ENCODE measurements at places on chromosomes 11 and 22.

GRCh38 chr11:32779136-32779535, 15.3 kb downstream of the CCDC73 start:
- no peak for DNase-seq

DNA sequence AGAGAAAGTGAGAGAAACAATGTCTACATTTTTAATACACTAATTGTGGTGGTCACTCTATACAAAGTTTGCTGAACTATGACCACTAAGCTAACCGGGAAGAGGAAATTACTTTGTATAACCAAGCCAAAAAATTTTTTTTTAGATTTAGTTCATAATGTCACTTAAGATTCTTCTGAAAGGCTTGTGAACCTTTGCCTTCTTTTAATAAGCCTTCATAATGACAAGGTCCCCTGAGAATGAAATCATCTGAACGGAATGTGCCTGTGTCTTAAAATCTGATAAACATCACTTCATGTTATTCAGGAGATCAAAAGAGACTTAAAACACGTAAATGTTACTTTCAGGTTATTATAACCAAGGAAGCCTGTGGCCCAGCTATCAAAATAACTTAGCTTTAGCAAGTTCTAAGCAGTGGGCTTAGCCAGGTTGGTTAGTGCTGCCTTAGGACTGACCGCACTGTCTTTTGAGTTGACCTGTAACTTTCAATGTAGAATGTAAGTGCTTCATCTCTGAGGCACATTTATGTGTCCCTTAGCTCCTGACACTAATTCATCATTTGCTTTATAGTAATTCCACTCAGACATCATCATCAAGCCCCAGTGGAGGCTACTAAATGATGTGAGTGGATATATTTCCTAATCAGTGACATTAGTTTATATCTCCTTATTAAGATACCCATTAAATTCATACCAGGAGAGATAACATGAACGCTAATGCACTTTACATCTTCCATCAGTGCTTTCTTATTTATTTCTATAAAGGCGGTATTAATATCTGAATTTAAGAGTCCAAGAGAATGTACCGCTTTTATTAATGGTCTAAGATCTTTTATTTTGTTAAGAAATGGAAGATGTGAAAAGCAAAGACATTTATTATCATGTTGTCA, 122.5 kb downstream of the WNT11 start:
- no peak for DNase-seq

- DNase-seq = no peak
These were observed 33.3 kb downstream of the KIAA1671 start for GRCh38 chr22:24985826-24986214.

GRCh38 chr11:9016916-9017642, 13.3 kb upstream of the NRIP3 start:
- no peak for DNase-seq

DNA sequence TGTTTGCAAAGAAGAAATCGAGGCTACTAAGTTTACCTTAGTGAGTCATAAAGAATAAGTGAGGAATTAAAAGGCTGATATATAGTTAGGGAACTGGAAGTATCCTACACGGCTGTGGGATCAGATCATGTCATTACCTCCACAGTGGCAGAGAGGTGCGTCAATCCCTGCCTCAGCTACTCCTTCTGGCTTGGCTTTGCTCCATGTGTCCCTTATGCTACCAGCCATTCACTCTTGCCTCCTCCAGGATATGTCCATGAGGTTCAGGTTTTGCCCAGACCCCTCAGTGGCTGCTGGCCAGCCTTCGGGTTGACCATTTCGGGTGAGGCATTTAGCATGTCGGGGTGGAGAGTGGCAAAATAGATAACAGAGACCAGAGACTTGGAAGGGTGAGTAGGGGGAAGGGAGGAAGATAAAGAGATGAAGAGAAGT, 153.4 kb downstream of the LDLRAD3 start:
- DNase-seq = no peak

DNA sequence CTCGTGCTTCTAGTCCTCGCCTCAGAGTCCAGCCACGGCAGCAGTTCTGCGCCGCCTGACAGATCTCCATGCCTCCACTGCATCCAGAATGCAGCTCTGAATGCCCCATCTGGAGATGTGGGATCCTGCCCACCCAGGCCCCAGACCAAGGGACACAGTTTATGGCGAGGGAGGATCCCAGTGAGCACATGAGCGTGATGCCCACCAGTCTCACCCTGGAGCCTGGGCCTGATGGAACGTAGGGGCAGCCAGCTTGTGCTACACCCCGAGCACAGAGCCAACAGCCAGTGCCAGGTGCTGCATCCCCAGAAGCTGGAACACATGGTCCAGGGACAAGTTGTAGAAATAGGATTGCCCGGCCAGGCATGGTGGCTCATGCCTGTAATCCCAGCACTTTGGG, 10.4 kb downstream of the IGLL1 start:
- DNase-seq = no peak

DNA sequence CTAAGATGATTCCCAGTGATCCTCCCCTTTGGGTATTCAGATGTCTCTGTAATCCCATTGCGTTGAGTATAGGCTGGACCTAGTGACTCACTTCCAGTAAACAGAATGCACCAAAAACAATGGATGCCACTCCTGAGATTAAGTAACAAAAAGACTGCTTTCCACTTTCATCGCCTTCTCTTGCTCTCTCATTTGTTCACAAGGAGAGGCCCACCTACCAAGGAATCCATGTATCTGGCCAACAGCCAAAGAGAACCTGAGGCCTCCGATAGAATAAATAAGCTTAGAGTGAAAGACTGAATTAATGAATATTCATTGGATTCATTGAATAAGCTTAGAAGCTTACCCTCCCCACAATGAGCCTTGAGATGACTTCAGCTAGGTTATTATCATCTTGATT, 454.6 kb downstream of the KCNA4 start:
- no peak for DNase-seq

- DNase-seq = no peak
These were observed 39.1 kb upstream of the SMIM38 start for GRCh38 chr11:69116671-69117070.

DNA sequence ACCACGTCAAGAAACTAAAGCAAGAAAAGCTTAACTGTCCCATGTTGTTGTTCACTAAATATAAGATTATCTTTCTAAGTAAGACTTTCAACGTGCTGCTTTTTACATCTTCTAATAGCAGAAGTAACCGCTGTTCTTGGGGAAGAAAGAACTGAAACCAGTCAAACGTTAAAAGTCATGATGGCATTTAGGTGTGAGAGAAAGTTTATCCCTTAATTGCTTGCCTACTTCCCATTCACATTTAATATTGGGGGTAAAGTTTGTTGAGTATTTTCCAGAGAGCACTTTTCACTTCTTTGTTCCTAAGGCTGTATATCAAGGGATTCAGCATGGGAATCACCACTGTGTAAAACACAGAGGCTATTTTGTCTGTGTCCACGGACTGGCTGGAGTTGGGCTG, 970 bp downstream of the OR5B21 start:
- no peak for DNase-seq

DNA sequence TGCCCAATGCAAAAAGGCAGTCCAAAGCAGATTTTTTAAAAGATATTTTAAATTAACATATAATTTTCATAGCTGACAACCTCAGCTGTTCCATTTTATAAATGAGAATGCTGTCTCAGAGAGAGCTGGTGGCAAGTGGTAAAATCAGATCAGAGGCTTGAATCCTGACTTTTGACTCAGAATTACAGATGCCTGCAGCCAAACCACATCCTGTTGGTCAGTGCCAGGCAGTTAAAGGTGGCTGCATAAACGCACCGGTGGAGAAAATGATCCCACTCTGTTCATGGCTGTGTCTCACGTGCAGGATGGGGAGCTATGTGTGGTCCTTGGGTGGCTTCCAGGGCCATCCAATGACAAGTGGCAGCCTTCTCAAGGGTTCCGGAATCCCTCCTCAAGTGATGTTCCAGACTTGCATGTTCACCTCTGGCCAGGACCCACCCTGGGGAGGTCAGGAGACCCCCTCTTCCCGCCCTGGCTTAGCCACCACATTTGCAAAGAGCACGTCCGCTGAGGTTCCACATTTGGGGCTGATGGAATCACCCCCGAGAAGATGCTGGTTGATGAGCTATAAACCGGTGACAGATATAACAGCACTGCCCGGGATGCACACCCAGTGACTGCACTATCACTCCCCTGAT, 155.5 kb downstream of the SHANK2 start:
- no peak for DNase-seq

GRCh38 chr11:128477811-128478210, 109.5 kb downstream of the ETS1 start:
- no peak for DNase-seq

- peak; percentile 88 for DNase-seq
These were observed at the start of gene HIRA for GRCh38 chr22:19431649-19432132. HIRA (minus strand) TSS chr22:19431733; CDS start chr22:19431476, 257 bp downstream.

DNA sequence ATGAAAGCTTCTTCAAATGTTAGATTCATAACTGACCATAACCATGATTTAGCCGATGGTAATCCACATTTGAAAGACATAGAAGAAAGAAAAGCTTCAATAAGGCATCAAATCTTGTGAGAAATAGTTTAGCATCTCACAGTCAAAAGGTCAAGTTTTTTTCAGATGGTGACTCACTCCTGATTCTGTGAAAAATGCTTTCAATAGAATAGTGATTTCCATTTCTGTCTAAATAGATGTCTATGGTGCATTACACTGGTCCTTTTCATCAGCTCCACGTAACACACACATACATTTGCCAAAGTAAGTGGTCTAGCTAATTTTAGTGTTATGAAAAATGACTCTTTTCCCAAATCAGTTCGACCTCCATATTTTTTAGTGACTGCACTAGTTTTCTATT, 139.2 kb downstream of the LRRC4C start:
- no peak for DNase-seq

DNA sequence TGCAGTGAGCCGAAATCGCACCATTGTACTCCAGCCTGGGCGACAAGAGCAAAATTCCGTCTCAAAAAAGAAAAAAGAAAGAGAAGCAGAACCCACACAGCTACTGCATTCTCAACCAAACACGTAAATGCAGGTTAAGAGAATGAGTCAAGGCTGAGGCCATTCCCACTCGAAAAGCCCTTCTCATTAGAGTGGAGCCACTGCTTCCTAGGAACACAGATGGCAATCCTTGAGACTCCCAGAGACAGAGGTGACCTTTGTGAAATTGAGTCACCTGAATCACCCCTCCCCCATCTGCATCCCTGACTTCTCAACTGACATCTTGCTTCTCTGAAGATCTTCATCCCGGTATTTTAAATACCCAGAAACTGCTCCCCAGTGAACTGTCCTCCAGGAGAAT, 8.2 kb downstream of the PACSIN2 start:
- DNase-seq = no peak

DNA sequence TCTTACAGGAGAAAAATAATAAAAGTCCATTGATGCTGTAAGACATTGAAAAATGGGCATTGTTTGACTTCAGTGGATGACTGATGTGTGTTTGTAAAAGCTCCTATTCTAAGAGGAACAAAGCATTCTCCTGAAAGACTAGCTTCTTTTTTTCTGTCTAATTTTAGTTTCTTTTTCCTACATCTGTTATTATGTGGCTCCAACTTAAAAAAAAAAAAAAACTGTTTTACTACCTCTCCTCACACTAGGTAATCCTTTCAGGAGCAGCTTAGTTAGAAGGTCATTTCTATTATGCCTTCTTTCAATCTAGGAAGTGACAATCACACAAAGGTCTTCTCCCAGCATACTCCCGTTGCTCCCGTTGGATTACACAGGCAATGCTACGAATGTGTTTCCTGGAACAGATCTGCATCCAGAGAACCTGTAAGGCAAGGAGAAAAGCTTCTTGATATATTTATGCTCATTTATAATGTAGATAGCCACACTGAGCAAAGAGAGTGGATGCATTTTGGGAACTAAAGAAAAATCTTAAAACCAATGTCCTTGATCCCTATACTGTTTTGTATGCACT, 595.1 kb upstream of the CCDC179 start:
- no peak for DNase-seq

DNA sequence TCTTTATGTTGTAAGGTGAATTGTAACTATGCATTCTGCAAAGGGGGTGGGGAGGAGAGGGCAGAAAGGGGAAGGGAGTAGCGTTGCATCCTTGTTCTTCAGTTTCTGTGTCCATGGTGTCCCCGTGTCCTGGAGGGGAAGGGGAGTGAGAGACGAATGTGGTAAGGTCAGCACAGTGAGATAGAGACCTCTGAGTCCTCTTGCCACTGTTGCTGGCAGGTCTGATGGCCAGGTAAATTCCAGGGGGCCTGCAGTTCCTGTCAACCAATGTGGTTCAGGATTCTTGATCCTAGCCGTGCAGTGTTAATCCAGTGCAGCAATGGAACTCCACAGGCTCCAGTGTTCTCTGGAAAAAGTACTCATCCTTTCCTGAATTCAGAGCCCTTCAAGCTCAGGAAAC, 14.6 kb upstream of the ADSL start:
- no peak for DNase-seq

DNA sequence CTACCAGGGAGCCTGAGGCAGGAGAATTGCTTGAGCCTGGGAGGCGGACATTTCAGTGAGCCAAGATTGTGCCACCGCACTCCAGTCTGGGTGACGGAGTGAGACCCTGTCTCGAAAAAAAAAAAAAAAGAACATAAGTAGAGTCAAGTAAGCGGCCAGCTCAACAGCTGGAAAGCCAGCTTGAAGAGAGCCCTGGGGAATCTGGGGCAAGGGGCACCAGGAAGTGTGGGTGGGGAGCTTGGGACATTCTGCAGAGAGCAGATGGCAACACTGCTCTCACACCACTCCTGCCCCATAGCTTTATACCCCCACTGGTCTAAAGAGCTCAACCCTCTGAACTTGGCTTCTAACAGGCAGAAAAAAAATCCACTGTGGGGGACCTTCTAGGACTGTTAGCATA, 505.6 kb downstream of the BUD13 start:
- DNase-seq = no peak

GRCh38 chr11:132763503-132763902, 768.8 kb downstream of the OPCML start:
- no peak for DNase-seq

DNA sequence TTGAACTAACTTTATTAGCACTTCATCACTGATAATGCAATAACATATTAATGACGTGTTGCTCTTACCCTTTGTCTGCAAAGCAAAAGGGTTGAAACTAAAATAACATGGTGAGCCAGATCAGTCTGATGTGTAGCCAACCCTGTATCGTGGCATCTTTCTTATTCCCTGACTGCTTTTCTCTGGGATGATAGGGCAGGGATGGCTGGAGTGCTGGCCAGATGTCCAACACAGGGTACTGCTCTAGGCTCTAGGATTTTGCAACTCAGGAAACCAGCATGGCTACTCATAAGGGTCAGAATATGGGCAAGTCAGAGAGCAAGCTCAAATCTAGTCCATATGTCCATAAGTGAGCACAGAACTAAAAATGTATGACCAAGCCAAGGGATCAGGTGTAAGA, 129.1 kb downstream of the SLC17A6 start:
- DNase-seq = no peak
